ENCODE measurements at places on chromosomes 11 and 22.

GRCh38 chr11:84721561-84721961, 905.6 kb downstream of the DLG2 start:
- no peak for DNase-seq

DNA sequence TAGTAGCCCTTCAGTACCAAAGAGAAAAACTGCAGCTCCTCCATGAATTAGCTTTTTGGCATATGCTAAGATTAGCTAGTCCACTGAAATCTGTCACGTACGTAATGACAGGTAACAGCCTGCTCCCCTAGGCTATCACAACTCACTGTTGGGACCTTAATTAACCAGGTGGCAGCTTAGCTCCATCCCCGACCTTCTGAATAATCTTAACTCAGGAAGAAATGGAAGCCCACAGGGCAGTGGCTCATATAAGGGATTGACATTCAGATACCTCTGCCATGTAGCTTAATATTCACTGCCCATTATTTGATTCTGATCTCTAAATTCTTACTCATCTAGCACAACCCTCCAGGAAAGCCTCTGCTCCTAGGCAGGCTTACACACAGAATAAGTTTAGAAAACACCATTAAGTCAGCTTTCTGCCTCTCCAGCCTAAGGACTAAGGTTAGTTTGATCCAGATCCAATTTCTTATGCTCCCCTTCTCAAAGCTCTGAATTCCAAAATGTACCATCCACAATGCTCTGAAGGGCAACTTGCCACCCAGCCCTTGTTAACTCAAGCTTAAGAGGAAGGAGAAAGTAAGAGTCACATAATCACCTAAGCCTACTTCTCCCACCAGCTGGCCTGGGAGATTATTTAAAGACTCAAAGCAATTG, 5.0 kb downstream of the HSPA8 start:
- no peak for DNase-seq

DNA sequence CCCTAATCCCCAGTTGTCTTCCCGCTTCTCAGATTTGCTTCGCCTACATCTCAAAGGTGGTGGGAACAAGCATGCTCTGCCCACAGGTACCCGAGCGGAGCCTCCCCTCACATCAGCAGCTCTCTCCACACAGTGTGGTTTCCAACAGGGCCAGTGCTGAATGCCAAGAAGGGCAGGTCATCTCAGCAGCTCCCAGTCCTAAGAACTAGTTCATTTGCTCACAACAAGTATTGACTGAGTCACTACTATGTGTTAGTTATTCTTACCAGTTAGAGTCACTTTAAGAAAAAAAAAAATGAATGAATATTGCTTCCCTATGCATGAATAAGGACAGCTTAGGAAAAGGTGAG, 66.2 kb downstream of the THAP12 start:
- no peak for DNase-seq

DNA sequence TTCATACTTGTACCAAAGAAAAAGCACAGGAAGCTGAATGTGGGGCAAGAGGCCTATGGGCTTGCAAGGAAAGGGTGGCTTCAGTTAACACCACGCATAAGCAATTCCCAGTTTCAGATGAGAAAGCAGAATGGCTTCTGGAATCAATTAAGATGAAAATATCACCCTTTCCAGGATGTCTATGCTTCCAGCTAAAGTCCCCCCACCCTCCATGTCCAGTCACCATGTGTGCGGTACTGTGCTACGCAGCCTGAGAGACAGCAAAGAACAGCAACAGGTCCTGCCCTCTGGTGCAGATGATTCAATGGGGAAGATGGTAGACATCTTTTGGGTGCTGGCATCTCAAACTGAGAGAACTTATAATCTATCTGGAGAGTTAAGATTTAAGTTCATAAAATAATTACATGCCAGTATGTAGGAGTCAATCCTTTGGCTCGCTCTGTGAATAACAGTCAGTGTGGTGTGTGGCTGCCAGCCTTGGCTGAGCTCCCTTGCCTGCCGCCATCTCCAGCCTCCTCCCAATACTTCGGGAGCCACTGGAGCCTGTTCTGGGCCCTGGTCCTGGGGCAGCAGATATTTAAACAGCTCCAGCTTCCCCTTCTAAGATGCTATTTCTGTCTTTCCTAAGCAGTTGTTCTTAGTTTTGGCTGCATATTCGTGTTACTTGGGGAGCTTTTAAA, 44.5 kb downstream of the ME3 start:
- DNase-seq = no peak

- DNase-seq = no peak
Observed at GRCh38 chr22:45320357-45320976, 10.7 kb downstream of the FAM118A start.

DNA sequence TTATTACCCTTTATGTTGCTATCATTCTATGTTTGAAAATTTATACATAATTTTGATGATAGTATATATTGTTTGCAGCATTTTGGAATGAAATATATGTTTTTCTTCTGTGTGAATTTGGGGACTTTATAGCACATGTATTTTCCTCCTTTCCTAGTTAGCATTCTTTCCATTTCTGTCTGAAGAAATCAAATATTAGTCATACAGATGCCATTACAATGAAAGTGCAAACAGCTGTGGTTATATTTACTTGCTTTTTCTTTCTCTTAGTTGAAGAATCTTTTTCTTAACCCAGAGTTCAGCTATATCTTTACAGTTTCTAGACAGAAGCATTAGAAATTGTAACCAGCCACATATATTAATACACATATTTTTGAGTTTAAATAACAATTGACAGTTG, 753.1 kb upstream of the ARHGAP42 start:
- no peak for DNase-seq

DNA sequence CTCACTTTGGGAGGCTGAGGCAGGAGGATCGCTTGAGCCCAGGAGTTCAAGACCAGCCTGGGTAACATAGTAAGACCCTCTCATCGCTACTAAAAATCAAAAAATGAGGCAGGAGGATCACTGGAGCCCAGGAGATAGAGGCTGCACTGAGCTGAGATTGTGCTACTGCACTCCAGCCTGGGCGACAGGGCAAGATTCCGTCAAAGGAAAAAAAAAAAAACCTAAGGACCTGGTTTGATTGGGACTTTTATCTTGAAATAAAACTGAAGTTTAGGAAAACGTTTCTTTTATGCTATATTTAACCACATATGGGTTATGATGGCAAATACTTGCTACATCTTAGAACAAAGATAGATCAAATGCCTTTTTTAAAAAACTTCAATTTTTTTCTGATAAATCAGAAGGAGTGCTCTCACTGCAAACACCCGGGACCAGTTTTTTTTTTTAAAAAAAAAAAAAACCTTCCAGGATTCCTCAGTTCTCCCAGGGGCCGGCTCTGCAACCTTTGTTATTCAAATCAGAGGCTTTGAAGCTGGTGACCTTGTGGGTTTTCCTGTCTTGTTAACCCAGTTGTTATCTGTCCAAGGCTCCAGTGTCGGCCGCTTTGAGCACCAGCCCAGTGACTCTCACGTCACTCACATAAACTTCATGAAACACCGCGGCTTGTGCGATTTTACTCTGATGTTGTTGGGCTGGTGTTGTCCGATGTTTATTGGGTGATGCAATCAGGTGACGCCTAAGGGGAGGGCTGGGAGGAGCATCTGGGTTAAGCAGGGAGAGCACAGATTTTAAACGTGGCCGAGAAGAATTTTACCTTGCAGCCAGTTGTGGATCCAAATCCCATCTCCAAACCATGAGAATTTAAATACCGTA, 24.7 kb upstream of the SLC22A12 start:
- no peak for DNase-seq

DNA sequence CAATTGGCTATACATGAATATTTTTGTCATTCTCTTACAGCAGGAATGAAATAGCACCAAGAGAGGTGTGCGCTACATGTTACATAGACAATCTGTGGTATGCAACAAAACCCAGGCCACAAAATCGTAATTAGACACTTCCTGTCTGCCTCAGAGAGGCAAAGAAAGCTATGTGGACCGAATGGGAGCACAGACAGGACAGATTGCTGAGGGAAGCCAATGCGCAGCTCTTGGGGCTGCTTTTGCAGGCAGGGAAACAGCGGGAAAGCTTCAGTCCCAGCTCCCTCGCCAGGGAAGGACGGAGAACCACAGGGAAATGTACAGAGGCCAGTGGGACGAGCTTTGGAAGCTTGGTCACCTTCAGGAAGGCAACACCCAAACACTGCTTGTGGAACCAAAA, 40.9 kb downstream of the SERPINH1 start:
- no peak for DNase-seq

- DNase-seq = no peak
Observed at GRCh38 chr11:41320653-41321052, 138.8 kb downstream of the LRRC4C start.

DNA sequence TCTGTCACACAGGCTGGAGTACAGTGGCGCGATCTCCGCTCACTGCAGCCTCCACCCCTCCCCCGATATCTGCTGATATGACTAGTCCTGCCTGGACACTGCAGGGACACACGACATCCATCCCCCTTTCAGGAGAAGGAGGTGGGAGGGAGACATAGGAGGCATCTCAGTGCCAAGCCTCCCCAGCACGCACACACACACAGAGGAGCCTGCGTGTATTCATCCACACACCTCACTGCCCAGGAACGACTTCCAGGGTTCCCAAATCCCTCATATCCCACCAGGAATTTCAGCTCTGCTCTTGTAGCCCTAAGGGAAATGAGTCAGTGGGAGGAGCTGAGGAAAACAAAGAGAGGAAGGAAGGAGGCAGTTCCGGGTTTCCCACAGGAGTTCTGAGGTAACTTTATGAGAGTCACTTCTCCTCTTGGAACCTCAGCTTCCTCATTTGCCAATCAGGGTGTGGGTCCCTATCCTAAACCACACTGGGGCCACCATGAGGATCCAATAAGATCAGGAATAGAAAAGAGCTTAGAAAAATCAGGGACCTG, 37.2 kb upstream of the ACER3 start:
- DNase-seq = no peak

GRCh38 chr22:35524966-35525686, 15.5 kb upstream of the RASD2 start:
- peak; percentile 91 for DNase-seq

GRCh38 chr22:26762503-26763472, 105.4 kb downstream of the MIAT start:
- no peak for DNase-seq

GRCh38 chr11:46808799-46809431, 37.2 kb downstream of the CKAP5 start:
- no peak for DNase-seq

DNA sequence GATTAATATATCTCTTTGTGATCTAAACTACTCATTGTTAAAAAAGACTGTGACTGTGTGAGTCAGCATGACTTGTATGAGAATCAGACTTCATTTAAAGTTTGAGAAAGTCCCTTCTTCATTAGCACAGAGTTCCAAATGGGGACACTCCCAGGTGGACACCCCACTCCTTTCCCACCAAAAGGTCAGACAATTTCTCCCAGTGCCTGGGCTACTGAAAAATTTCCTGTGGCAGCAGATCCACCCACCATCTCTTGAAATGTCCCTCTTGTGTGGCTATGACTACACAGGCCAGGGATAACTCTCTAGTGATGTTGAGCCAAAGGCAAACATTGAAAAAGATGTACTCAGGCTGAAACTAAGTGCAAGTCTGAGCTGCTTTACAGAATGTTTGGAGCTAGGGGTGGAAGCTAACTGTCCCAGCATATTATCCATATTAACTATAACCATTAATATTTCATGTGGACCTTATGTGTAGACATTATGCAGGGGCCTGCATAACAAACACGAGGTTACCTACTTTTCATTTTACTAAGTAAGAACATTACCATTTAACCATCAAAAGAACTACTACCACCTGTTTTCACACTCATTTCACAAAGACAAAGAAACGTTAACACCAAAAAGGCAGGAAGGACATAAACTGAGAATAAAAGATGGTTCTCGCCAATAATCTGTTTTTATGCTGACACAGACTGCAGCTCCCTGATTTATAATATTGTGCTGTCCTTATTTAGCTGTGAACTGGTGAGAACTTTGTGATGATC, 44.8 kb downstream of the MMP20 start:
- DNase-seq = no peak

GRCh38 chr11:67060111-67060522, 3.5 kb downstream of the RHOD start:
- no peak for DNase-seq

DNA sequence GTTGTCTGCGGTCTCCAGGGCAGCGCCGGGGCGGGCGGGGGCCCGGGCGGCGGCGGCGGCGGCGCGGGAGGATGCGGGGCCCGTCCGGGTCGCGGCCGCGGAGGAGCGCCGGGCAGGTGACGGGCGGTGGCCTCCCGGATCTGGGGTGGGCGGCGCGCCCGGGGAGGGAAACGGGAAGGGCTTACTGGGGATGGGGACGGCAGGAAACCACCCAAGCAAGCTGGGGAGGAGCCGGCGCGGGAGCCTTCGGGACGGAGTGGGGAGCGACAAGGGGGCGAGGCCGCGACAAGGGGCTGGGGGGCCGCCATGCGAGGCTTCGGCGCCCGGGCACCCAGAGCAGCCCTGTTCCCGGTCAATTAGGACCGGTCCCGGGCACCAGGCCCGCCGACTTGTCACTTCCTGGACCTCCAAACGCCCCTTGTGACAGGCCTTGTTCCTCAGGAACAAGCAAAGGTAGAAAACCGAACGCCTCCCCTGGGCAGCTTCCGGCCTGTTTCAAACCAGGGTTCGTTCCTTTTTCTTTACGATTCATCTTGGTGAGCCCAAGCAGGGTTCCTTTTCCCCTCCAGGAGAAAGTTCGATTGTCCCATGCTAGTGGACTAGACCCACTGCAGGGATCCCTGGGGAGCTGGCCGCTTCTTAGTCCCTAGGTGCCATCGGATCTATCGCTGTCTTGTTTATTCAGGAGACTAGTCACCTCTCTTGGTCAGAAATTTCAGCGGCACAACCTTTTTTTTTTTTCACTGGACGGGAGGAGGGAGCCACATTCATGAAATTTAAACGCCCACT, 492 bp downstream of the JHY start:
- peak; percentile 68 for DNase-seq

GRCh38 chr11:88292171-88292843, 45.2 kb downstream of the CTSC start:
- DNase-seq = peak; percentile 34

DNA sequence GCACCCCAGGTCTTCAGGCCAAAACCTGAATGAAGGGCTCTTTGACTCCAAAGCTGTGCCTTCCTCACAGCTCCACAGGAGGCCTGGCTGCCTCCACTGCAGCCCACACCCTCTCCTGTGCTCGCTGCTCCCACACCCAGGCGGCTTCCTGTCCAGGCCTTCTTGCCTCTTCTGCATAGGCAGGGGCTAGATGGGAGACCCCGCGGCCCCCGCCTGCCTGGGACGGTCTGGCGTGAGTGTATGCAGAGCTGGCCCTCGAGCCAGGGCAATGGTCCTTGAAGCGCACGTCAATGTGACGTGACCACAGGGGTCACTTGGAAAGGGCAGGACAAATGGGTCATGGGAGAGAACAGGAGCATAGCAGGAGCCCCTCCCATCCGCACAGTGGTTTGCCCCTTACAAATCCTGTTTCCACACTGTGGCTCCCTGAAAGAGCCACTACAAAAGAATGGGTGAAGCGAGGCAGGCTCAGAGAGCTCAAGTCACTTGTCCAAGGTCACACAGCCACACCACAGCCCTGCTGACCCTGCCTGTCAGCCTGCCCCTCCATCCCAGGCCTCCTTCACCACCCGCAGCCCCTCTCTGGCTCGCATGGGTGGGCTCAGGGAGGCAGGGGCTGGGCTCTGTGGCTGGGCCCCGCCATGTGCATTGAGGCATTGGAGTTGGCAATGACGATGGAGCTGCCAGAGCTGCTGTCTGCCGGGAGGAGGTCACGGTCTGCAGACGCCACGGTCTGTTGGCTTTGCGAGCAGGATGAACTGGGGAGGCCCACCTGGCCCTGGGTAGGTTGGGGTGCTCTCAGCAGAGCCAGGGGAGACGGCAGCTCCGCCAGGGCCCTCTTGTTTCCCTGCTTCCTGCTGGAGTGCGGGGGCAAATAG, 71.2 kb upstream of the WNT11 start:
- no peak for DNase-seq

GRCh38 chr11:111938687-111939160, 1.6 kb downstream of the DIXDC1 start:
- DNase-seq = no peak

Data from NCI-H1092 (cell line).